ENCODE measurements at places on chromosomes 5 and 9.

- DNase-seq: no peak
Measured at GRCh38 chr5:38086777-38087176, 171.6 kb upstream of the EGFLAM start.

- no peak for DNase-seq
Measured at GRCh38 chr5:161189452-161189851, 337.4 kb upstream of the ATP10B start.

DNA sequence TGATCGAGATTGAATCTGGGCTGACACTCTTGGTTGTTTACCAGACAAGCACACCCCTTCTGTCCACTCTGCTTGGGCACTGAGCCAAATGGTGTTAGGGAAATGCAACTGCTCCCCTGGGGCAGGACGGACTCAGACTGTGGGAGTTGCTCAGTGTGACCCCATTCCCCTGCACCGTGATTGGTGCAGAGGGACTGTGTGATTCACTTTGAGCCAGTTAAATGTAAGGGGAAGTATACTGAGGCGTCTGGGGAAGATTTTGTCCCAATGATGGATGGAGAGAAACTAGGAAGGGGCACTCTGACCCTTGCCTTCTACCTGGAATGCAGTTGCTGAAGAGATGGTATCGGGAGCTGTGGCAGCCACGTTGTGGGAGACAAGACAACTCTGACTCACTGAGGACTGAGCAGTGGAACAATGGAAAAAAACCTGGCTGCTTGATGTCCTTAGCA lies 196.0 kb upstream of the ANKRD55 start:
- DNase-seq: no peak

GRCh38 chr5:41507501-41507900 lies 2.9 kb downstream of the PLCXD3 start:
- DNase-seq: no peak

GRCh38 chr5:180815293-180815917 lies 12.8 kb upstream of the MGAT1 start:
- no peak for DNase-seq

- DNase-seq: no peak
Measured at GRCh38 chr5:6823996-6824395, 110.8 kb downstream of the TENT4A start.

GRCh38 chr5:143402553-143403333 lies 743 bp downstream of the NR3C1 start:
- DNase-seq: peak; percentile 69
